ENCODE measurements at places on chromosomes 12 and 14.

DNA sequence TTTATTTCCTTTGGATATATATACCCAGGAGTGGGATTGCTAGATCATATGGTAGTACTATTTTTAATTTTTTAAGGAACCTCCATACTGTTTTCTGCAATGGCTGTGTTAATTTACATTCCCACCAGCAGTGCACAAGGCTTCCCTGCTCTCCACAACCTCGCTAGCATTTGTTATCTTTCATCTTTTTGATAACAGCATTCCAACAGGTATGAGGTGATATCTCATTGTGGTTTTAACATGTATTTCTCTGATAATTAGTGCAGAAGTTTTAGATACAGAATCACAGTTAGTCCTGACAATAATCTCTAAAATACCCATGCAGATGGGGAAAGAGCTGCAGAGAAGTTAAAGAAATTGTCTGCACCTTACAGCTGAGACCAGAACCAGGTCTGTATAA lies 35.5 kb upstream of the BCL2L14 start:
- no peak for DNase-seq

GRCh38 chr14:92362781-92363235 lies 39.8 kb downstream of the SLC24A4 start:
- no peak for DNase-seq

DNA sequence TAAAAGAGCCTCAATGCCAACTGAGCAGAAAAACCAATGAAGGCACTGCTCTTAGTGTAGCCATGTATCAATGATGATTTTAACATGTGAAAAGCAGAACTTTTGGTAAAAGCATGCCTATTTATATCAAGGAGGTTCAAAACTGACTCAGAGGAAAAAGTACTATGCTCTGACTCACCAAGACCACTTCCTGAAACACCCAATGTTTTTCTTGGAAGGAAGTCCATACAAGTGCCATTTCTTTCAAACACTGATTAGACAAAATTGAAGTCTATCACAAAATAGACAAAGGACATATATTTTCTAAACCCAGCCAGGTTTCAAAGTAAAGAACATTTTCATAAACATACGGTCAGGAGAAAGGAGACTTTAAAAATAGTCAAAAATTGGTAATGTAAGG lies 88.6 kb downstream of the EPS8 start:
- no peak for DNase-seq

- DNase-seq: no peak
Measured at GRCh38 chr12:57629897-57630471, 3.0 kb downstream of the B4GALNT1 start.

DNA sequence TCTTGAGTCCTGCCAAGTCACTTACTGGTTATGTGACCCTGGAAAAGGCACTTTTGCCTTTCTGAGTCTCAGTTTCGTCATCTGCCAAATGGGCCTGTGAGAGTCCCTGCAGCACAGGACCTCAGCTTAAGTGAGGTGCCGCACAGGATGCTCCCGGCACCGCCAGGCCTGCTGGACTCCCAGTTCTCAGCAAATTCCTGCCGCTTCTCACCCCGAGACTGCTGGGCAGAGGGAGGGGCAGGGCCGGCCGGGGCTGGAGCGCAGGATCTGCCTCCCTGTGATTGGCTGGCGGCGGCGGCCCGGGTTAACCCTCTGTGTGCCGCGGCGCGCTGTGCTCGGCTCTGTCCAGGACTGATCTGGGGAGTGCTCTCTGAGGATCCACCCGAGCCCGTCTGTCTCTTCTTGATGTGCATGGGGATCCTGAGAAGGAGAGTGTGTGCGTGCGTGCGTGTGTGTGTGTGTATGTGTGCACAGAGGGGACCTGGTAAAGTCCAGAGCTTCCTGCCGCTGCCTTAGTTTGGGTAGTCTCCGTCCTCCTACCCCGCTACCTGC lies 8.6 kb downstream of the SETD1B start:
- DNase-seq: no peak

GRCh38 chr14:24630087-24630871 lies 3.7 kb downstream of the GZMB start:
- DNase-seq: no peak

GRCh38 chr12:18054925-18055619 lies 34.9 kb downstream of the RERGL start:
- no peak for DNase-seq

DNA sequence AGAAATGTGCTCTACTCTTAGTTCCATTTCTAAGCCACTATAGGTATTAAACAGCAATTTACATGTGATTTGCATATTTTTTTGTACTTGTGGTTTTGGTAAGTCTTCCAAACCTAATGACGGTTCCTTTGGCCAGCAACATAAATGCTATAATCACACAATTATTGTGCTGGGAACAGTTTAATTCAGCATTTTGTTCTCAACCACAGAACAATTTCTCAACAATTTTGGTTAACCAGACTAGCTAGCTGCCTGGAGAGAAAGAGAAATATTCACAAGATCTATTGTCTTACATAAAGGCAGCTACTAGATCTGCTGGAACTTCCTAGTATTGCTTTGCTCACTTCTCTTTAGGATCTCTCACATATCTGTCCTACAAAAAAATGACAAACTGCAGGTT lies 265.3 kb downstream of the SOX5 start:
- no peak for DNase-seq

GRCh38 chr12:62537551-62537950 lies 70.9 kb downstream of the MON2 start:
- no peak for DNase-seq

- DNase-seq: no peak
Measured at GRCh38 chr12:52633383-52633782, 15.0 kb upstream of the KRT73 start.

DNA sequence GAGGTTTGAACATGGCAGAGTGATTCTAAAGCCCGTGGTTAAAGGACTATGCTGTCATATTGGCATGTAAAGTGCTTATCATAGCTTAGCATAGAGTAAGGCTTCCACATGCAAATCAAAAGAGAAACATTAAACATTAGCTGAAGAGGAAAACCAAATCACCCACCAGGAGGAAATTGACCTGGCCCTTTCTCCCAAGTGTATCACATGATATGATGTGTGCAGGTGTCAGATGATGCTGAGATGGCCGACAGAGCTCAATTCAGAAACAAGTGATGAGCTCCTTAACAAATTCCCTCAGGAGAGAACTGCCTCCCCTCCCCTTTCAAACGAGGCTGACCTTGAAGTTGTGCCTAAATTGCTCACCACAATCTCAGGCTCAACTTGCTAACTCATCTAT lies 217.1 kb upstream of the BTG1 start:
- DNase-seq: no peak

GRCh38 chr12:4047421-4047820 lies 174.2 kb upstream of the PARP11 start:
- DNase-seq: no peak

DNA sequence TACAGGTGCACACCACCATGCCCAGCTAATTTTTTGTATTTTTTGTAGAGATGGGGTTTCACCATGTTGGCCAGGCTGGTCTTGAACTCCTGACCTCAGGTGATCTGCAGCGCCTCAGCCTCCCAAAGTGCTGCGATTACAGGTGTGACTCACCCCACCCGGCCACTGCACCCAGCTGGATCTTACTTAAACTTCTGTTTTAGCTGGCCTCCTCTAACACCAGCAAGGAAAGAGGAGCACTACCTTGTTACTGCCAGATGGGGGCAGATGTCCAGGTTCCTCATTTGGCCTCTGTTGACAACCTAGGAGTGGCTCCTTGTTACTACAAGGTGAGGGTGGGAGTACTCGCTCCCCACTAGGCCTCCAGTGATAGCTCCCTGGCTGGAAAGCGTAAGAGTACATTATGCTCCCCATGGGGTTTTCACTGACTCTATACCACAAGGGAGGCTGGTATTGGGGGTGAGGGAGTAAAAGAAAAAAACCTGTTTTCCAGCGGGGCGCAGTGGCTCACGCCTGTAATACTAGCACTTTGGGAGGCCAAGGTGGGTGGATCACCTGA lies 13.2 kb upstream of the ARF6 start:
- no peak for DNase-seq

GRCh38 chr14:73627151-73627558 lies 14.8 kb downstream of the ACOT6 start:
- DNase-seq: no peak

DNA sequence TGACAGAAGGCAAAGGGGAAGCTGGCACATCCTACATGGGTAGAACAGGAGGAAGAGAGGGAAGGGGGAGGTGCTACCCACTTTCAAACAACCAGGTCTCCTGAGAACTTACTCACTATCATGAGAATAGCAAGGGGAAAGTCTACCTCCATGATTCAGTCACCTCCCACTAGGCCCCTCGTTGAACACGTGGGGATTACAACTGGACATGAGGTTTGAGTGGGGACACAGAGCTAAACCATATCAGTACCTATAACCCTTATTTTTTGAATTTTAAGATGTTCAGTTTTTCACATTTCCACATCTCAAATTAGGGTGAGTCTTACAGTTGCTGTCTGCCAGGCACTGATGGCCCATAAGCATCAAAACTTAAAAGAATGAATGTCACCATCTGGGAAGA lies 80.2 kb upstream of the ST8SIA1 start:
- no peak for DNase-seq

DNA sequence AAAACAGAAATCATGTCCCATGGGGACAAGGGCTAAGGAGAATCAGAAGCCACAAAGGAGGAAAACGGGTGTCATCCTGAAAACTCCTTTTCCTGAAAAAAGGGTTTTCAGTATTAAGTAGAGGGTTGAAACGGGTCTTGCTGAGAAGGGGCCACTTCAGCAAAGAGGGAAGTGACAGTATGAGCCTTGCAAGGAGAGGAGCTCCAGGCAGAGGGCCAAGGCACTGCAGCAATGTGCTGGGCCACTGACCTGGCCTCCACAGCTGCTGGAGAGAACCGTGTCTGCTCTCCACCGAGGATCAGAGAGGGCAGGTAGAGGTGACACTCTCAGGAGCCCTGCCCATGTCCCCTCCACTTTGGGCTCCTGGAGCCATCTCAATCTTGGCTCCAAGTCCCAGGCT lies 103.3 kb downstream of the NCOR2 start:
- DNase-seq: no peak

GRCh38 chr12:104387190-104387589 lies 69.6 kb upstream of the CHST11 start:
- no peak for DNase-seq

GRCh38 chr12:6962285-6963015 lies 8.0 kb downstream of the PHB2 start:
- DNase-seq: no peak

DNA sequence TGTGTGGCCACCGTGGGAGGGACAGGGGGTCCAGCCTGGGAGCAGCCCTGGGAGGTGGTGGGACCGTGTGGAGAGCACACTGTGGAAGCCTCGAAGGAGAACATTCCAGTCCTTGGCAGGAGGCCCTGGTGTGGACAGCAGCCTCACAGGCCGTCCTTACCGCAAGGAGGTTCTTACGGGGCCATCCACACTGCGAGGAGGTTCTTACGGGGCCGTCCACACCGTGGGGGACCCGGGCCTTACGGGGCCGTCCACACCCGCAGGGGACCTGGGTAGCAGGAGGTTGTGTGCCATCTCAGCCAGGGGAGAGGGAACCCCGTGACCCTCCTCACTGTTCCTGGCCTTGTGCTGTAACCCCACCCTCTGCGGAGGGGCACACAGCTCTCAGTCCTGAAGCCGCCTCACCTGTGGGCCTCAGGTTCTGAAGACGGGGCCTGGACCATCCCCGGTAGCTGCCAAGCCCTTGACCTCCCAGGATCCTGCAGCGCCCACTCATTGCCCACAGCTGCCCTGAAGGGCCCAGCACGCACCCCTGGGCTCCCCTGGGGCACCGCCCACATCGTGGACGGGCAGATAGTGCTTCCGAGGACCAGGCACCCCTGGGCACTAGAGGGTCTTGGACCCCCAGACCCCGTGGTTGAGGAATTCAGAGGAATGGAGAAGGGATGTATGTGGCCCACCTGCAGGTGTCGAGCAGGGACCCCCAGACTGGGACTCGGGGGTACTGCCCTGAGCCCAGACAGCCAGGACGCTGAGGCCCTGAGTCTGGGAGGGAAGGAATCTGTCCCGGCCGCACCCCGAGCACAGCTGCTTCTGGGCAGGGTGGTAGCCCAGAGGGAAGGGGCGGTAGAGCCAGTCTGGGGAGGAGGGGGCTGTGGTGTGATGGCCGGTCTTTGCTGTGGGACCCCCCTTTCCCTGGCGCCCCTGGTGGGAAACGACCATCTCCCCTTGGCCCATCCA lies 37.3 kb downstream of the LRCOL1 start:
- DNase-seq: no peak

- DNase-seq: no peak
Measured at GRCh38 chr14:98035396-98035795, 1236.6 kb downstream of the BCL11B start.

DNA sequence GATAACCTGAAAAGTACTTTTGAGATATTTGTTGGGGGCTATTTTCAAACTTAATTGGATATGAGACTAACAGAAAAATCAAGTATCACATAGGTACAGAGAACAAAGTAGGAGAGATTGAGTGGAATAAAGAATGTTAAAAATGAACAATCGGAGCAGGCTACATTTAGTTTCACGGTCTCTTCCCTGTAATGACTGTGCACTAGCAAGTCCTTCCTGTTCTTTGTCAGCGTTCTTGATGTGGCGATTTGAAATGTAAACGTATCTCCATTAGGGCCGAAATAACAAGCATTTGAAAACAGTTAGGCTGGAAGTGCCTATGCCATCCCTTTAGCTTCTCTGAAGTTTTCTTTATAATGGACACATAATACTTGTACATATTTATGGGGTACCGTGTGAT lies 31.0 kb downstream of the SLC25A29 start:
- DNase-seq: no peak

DNA sequence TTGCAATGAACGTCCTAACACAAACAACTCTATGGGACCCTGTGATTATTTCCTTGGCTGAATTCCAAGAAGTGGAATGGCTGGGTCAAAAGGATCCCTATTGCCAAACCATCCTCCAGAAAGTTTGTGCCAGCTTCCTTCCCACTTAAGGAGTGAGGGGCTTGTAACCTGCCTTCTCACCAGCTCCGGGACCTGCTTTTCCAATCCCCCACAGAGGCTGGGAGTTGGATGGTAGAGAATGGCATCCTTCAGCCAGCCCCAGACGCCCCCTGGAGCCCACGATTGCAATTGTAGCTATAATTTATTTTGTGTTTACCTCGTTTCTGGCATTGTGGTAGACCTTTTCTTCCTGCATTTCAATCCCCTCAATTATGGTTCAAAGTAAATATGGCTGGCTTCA lies 9.7 kb upstream of the ZDHHC22 start:
- DNase-seq: no peak

DNA sequence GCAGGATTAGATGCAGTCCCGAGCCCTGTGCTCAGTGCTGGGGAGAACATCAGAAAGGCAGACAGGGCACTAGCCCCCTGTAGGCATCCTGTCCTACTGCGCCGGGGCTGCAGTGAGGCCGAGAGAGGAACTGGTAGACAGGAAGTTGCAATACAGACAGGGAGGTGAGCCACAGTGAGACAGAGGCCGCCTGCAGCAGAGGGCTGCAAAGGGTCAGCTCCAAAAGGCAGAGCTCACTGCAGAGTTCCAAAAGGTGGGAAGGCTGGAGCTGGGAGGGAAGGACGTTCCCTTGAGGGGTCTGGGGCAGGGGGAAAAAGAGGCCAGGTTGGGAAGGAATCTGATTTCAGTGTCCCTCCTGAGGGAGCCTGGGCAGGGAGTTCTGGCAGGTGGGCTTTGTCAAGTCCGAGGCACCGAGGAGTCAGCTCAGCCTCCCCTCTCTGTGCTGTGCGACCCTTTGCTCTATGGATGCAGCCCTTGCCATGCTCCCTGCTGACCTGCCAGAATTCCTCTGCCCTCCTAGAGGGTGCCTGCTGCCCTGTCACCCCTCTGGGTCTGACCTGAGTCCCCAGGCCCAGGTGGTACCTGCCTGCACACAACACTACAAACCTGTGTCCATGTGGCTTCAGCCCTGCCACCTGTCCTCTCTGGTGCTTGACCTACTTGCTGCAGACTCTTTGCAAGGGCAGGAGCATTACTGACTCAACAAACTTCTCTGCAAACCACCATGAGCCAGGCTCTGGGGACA lies 63.5 kb downstream of the PRMT8 start:
- no peak for DNase-seq

Measured in activated CD4-positive, CD25-positive, alpha-beta regulatory T cell (primary cell).